ENCODE measurements at places on chromosomes 4 and X. TPM values are rescaled to one million over a fixed set of nuclear protein-coding genes. Genes with fewer than 3 reads are reported as not detected.

- no peak for DNase-seq
- no peak overlapping the region for H3K27ac ChIP-seq
- no peaks in the 10 kb centered on the region for H3K4me1 ChIP-seq
- peaks cover 9% of the 10 kb centered on the region for H3K36me3 ChIP-seq
- no peaks in the 10 kb centered on the region for H3K27me3 ChIP-seq
These were observed 77.2 kb downstream of the CRMP1 start for GRCh38 chr4:5815641-5816040.

- peaks cover 4% of the 10 kb centered on the region for H3K4me1 ChIP-seq
- H3K4me3 ChIP-seq: no peak overlapping the region
- no peaks in the 10 kb centered on the region for H3K36me3 ChIP-seq
- H3K27ac ChIP-seq: no peak overlapping the region
These were observed 61.9 kb downstream of the ARHGAP10 start for GRCh38 chr4:147793569-147794313.

GRCh38 chrX:16638533-16638932 lies 11.4 kb upstream of the S100G start:
- no peak overlapping the region for H3K4me3 ChIP-seq
- no peaks in the 10 kb centered on the region for H3K36me3 ChIP-seq
- no peaks in the 10 kb centered on the region for H3K27me3 ChIP-seq
- no peak overlapping the region for H3K27ac ChIP-seq

GRCh38 chr4:118814058-118814457 lies 21.9 kb downstream of the SEC24D start:
- no peak overlapping the region for H3K4me3 ChIP-seq
- peak overlapping the region; percentile 3 for H3K27ac ChIP-seq
- no peak for DNase-seq
- H3K4me1 ChIP-seq: peaks cover 15% of the 10 kb centered on the region
- H3K36me3 ChIP-seq: peaks cover 38% of the 10 kb centered on the region
- no peaks in the 10 kb centered on the region for H3K27me3 ChIP-seq

Gene GPR173
- 2.3 TPM for total RNA-seq

Gene GYG2
- 10.6 TPM for total RNA-seq

GRCh38 chrX:106995678-106996077 lies 4.3 kb downstream of the MORC4 start:
- no peak for DNase-seq
- H3K27me3 ChIP-seq: no peaks in the 10 kb centered on the region
- no peaks in the 10 kb centered on the region for H3K4me1 ChIP-seq

Gene GPR50
- not detected for total RNA-seq

GRCh38 chrX:10173331-10173900 lies 16.6 kb downstream of the CLCN4 start:
- no peaks in the 10 kb centered on the region for H3K27me3 ChIP-seq
- H3K36me3 ChIP-seq: no peaks in the 10 kb centered on the region
- peaks cover 10% of the 10 kb centered on the region for H3K4me1 ChIP-seq
- no peak overlapping the region for H3K4me3 ChIP-seq
- H3K27ac ChIP-seq: no peak overlapping the region

Gene FGA
- total RNA-seq: not detected

Gene TEC
- total RNA-seq: 1.5 TPM

Gene OTUD5
- total RNA-seq: 33.0 TPM

DNA sequence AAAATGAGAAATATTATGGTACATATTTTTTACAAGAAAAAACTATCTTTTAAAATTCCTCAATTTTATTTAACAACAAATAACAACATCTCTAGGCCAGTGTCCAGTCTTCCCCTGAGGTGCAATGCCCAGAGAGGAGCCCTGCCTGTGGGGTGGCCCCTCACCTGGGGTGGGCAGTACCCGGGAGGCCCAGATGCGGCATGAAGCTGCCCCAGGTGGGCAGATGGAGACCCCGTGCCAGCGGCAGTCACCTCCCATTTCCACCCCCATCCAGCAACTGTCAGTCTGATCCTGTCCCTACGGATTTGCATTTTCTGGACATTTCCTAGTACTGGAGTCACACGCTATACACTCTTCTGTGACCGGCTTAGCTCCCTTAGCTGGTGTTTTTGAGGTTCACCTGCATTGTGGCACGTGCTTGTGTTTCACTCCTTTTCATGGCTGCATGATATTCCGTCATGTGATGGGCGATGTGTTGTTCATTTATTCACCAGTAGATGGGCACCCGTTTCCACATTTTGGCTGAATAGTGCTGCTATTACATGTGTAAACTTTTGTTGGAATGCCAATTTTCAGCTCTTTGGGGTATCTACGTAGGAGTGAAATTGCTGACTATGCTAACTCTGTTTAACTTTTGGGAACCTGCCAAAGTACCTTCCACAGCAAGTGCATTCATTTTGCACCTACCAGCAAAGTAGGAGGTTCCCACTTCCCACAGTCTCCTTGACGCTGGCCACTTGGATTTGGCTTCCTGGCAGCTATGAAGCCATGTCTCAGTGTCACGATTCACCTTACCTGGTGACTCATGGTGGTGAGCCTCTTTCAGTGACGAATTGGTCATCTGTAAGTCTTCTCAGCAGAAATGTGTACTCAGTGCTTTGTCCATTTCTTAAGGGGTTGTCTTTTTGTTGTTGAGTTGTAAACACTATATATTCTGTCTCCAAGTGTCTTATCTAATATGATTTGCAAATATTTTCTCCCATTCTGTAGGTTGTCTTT lies 11.7 kb upstream of the MAEA start:
- H3K4me1 ChIP-seq: no peaks in the 10 kb centered on the region
- H3K4me3 ChIP-seq: no peak overlapping the region
- no peak overlapping the region for H3K27ac ChIP-seq
- H3K36me3 ChIP-seq: no peaks in the 10 kb centered on the region

- no peak for DNase-seq
- no peaks in the 10 kb centered on the region for H3K27me3 ChIP-seq
- no peaks in the 10 kb centered on the region for H3K4me1 ChIP-seq
- no peak overlapping the region for H3K27ac ChIP-seq
These were observed 75.8 kb downstream of the MAGEB10 start for GRCh38 chrX:27883468-27884092.
